ENCODE measurements at places on chromosomes 13 and 19.

- no peaks in the 10 kb centered on the region for H3K4me1 ChIP-seq
- DNase-seq: no peak
- H3K27me3 ChIP-seq: no peaks in the 10 kb centered on the region
- H3K36me3 ChIP-seq: no peaks in the 10 kb centered on the region
- no peak overlapping the region for H3K4me3 ChIP-seq
- no peak overlapping the region for H3K27ac ChIP-seq
Measured at GRCh38 chr13:111901267-111901915, 165.6 kb upstream of the SOX1 start.

DNA sequence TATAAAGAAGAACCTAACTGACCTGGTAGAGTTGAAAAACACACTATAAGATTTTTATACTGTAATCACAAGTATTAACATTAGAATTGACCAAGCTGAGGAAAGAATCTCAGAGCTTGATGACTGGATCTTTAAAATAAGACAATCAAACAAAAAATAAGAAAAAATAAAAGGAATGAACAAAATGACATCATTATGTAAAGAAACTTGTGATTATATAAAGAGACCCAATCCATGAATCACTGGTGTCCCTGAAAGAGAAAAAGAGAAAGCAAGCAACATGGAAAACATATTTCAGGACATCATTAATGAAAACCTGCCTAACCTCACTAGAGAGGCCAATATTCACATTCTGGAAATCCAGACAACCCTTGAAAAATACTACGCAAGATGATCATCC lies 822.5 kb upstream of the SLITRK5 start:
- no peaks in the 10 kb centered on the region for H3K4me1 ChIP-seq
- no peak for DNase-seq
- no peak overlapping the region for H3K27ac ChIP-seq
- H3K36me3 ChIP-seq: no peaks in the 10 kb centered on the region
- H3K27me3 ChIP-seq: no peaks in the 10 kb centered on the region

DNA sequence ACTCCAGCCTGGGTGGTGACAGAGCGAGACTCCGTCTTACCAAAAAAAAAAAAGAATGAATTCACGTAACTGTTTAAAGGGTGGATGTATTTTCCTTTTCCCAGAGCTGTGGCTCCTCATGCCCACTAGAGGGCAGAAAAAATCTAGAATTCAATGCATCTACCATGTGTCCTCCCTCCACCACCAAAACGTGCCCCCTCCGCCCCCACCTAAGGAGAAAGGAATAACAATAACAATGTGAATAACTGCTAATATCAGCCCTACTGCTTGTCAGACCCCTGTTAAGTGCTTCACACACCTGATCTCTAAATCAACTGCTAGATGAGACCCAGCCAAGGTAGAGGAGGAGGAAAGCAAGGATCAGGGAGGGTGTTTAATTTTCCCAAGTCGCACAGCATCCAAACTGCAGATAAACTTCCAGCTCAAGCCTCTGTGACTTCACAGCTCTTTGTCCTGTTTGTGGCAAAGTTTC lies 20.2 kb upstream of the PNMA8B start:
- H3K27me3 ChIP-seq: peaks cover 3% of the 10 kb centered on the region
- no peak overlapping the region for H3K4me3 ChIP-seq
- H3K4me1 ChIP-seq: peaks cover 31% of the 10 kb centered on the region
- DNase-seq: peak; percentile 30

DNA sequence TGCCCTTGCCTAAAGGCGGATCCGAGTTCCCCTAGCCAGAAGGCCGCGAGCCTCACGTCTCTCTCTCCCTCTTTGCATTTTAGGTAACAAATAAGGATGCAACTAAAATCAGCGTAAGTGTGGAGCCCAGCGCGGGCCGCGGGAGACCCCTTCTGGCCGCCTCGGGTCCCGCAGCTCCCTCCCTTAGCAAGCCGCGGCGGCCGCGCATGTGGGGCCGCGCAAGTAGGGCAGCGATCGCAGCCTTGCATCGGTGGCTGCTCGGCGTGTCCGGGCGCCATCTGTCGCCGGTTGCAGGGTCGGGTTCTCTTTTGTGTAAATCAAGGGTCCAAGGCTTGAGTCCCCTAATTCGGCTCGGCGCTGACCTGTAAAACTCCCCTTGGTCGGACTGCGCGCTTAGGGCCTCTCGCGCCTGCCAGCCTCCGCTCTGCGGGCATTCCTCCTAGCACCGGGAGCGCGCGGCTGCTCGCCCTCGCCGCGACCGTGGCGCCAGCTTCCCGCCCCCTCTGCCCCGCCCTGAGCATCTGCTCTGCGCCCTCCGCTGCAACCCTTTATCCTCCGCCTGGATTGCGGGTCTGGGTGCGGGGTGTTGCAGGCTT lies 2.7 kb downstream of the VSTM2B start:
- no peaks in the 10 kb centered on the region for H3K36me3 ChIP-seq
- H3K4me3 ChIP-seq: no peak overlapping the region
- peaks cover 25% of the 10 kb centered on the region for H3K4me1 ChIP-seq
- peak; percentile 20 for DNase-seq

DNA sequence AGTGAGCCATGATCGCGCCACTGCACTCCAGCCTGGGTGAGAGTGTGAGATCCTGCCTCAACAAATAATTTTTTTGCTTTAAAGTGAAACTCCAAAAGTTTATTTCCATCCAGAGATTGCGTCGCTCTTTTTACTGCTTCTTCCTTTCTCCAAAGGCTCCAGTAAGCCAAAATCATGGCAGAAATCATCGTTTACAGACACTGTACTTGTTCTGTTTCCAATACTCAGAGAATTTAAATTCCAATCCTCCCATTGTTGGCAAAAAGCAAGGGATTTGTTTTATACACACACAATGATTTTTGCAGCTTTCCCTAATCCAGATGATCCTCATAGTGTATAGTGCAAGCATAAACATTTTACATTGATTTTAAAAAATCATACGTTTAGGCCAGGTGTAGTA lies 15.3 kb downstream of the FBXO27 start:
- H3K36me3 ChIP-seq: no peaks in the 10 kb centered on the region
- H3K4me3 ChIP-seq: no peak overlapping the region
- no peaks in the 10 kb centered on the region for H3K27me3 ChIP-seq
- H3K27ac ChIP-seq: no peak overlapping the region
- no peaks in the 10 kb centered on the region for H3K4me1 ChIP-seq

- H3K4me3 ChIP-seq: no peak overlapping the region
- H3K4me1 ChIP-seq: no peaks in the 10 kb centered on the region
- H3K27me3 ChIP-seq: no peaks in the 10 kb centered on the region
- DNase-seq: no peak
Measured at GRCh38 chr13:20923272-20923671, 20.7 kb upstream of the XPO4 start.

DNA sequence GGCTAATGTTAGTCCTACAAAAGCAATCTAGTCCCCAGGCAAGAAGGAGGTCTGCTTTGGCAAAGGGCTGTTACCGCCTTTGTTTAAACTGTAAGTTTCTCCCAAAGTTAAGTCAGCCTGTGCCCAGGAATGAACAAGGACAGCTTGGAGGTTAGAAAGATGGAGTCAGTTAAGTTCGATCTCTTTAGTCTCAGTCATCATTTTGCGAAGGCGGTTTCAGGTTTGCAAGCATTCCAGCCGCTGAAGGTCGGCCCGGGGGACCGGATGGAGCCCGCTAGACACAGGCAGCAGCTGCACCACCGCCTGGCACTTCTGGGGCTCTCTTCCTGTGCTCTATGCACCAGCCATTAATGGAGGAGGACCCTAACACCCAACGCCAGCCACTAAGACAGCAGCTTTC lies 91.3 kb downstream of the STK24 start:
- no peak for DNase-seq
- H3K36me3 ChIP-seq: no peaks in the 10 kb centered on the region
- H3K27ac ChIP-seq: peak overlapping the region; percentile 50
- H3K4me1 ChIP-seq: peaks cover 98% of the 10 kb centered on the region
- no peaks in the 10 kb centered on the region for H3K27me3 ChIP-seq

- no peaks in the 10 kb centered on the region for H3K27me3 ChIP-seq
- H3K36me3 ChIP-seq: peaks cover 15% of the 10 kb centered on the region
Measured at GRCh38 chr13:79360095-79360494, 46.0 kb downstream of the RBM26 start.

GRCh38 chr13:32902029-32902780 lies 114.0 kb upstream of the KL start:
- no peak for DNase-seq
- no peak overlapping the region for H3K4me3 ChIP-seq
- H3K27me3 ChIP-seq: no peaks in the 10 kb centered on the region
- no peaks in the 10 kb centered on the region for H3K36me3 ChIP-seq
- peaks cover 6% of the 10 kb centered on the region for H3K4me1 ChIP-seq

DNA sequence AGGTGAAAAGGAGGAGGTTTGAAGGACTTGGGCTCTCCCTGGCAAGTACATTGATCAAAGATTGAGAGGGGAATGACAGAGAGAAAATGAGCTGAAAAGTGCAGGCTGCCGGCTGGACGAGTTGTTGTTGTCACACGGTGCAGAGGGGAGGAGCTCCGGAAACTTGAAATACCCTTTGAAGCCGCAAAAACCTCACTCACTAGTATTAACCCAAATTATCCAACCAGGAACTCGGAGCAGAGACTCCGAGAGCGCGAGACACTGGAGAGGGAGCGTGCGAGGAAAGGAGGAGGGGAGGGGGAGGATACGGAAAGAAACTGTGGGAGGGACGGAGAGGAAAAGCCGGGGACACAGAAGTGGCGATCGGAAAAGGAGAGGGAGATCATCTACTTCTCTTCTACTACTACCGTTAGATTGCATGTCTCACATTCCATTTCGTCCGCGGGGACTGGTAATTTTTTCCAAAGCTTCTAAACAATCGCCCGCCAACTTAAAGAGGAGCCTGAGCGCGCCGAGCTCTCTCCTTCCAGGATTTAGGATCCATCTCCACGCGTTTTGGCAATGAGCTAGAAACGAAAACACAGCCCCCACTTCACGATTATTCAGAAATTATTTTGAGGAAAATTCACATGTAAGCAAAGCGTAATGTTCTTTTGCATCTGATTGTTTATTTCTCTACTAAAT lies at the start of gene DACH1:
TSS of gene DACH1 (minus strand) at position 74 of the 684 bp plus-strand sequence.
- no peak within 1 kb of the TSS for H3K4me3 ChIP-seq
- no peaks in the 10 kb centered on the region for H3K36me3 ChIP-seq
- H3K27ac ChIP-seq: no peak within 1 kb of the TSS
- peak; percentile 2 for DNase-seq

DNA sequence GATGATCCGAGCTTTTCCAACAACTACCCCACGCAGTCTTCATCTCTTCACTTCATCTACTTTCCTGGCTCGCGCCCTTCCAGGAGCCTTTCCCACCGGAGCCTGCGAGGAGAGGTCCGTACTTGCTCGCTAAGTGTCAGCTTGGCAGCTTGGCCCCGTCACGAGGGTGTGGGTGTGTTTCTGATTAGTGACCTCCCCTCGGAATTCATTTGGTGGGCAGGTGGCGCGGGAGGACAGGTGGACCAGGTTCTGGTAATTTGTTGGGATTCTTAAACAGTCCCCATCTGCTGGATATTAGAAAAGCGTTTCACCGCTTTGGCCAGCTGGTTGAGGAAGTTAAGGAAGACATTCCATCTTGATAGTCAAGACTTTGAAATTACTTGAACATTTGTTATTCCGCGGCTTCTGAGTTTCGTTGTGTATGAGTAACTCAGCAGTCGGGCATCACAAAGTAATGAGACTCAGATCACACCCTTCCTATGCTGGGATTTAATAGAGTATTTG lies 515 bp downstream of the UFM1 start:
- no peaks in the 10 kb centered on the region for H3K36me3 ChIP-seq
- H3K4me3 ChIP-seq: peak overlapping the region; percentile 75
- no peaks in the 10 kb centered on the region for H3K27me3 ChIP-seq
- H3K27ac ChIP-seq: peak overlapping the region; percentile 90

DNA sequence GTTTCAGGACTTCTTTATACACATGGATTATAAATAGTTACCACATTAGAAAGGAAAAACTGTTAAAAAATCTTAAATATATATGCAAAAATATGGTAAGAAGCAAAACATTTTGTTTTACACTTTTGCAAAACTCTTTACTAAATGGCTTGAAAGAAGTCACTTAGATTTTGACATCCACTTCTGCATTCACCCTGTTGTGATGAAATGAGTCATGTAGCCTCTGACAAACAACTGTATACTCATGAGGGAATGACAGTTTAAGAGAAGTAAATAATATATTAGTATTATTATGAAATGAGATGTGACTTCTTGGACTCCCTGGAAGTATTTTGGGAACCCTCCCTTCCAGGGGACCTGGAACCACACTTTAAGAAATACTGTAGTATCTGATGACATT lies 275.6 kb downstream of the DACH1 start:
- H3K4me3 ChIP-seq: no peak overlapping the region
- DNase-seq: no peak
- H3K36me3 ChIP-seq: no peaks in the 10 kb centered on the region
- H3K4me1 ChIP-seq: no peaks in the 10 kb centered on the region
- H3K27me3 ChIP-seq: no peaks in the 10 kb centered on the region
- no peak overlapping the region for H3K27ac ChIP-seq

DNA sequence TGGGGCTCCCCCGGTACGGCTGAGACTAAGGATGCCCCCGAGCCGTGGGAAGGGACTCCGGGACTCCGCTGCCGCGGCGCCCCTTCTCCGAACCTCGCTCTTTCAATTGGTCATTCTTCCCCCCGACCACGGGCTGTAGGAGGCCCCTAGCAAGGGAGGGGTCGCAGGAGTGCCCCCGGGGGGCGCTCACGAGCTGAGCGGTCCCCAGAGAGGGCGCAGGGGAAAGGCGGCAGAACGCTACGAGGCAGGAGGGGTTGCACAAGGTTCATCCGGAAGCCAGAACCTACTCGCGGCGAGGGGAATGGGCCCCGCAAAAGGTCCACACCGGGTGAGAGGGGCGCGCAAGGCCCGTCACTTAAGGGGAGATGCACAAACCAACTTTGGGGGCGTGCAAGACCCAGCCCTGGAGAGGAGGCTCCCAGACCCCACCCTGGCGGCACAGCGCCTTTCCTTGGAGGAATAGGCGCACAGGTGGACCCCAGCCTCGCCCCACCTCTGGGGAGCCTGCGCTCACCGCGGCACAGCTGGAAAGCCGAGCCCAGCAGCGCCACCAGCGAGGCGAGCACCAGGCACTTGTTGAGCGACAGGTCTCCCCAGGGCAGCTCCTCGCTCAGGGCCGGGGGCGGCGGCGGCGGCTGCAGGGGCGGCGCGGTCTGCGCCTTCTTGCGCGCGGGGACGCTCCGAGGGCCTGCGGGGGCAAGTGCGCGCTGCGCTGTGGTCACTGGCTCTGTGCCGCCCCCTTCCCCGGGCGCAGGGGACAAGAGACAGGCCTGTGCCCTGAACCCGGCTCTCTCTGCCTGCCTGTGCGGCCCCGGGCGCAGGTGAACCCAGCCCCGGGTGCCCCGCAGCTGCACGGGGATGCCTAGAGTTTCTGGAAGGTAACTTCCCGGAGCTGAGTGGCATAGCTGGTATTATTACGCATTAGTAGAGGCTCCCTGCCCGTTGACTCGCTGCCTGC lies 2.8 kb downstream of the JSRP1 start:
- H3K4me3 ChIP-seq: peak overlapping the region; percentile 52
- peaks cover 4% of the 10 kb centered on the region for H3K36me3 ChIP-seq
- DNase-seq: peak; percentile 55
- H3K27ac ChIP-seq: no peak overlapping the region
- H3K27me3 ChIP-seq: peaks cover 4% of the 10 kb centered on the region

DNA sequence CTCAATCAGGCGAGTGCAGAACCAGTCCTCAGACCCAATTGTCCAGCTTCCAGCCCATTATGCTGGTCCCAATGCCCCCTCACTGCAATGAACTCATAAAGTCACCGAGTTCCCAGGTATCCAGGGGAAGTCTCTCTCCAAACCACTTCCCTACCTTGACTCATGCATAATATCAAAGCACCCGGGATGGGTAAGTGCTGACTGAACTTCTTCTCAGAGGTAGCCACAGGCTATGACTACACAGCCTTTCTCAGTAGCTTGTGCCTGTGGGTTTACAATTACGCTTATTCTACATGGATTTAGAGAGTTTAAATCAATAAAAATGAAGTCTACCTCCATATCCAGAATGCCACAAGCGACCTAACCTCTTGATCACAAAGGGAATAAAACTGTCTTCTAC lies 1.7 kb upstream of the C13orf42 start:
- H3K36me3 ChIP-seq: no peaks in the 10 kb centered on the region
- no peaks in the 10 kb centered on the region for H3K27me3 ChIP-seq
- H3K4me3 ChIP-seq: no peak overlapping the region
- H3K4me1 ChIP-seq: no peaks in the 10 kb centered on the region
